Adrenal gland (tissue), 19 donors: ENCODE measurements at places on chromosomes 4 and X. TPM values are rescaled to one million over a fixed set of nuclear protein-coding genes. Genes with fewer than 3 reads are reported as not detected.

- DNase-seq = no peak
These were observed 32.0 kb upstream of the XK start for GRCh38 chrX:37653397-37654085.

The CXCL10 gene
- 1.1 TPM for polyA plus RNA-seq

DNA sequence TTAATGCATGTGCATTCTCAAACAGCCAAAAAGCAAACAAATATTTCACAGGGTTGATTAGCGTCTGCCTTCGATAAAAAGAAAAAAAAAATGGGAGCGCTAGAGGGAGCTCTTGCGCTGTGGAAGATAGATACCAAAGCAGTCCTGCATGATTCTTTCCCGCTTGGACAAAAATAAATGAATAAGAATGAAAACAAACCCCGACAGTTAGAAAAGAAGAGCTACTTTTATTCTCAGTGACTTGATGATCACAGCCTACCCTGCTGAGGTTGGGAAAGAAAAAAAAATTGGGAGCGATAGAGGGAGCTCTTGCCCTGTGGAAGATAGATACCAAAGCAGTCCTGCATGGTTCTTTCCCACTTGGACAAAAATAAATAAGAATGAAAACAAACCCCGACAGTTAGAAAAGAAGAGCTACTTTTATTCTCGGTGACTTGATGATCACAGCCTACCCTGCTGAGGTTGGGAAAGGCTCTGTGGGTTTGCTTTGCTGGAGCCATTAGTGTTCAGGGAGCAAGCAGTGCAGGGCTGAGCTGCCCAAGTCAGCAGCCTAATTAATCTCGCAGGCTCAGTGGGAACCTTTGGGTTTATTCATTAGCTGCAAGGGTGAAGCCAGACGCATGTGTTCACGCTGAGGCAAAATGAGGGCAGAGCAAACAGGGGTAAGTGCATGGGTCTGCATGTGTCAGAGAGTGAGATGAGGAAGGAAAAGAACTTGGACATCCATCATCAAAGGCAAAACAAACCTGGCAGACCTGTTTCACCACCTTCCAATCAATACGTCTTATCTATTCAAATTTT, 249.3 kb upstream of the PRKX start:
- no peak for DNase-seq

- DNase-seq = no peak
These were observed 1.6 kb upstream of the PDGFRA start for GRCh38 chr4:54227256-54228055.

GRCh38 chr4:151896880-151897279, 136.1 kb upstream of the GATB start:
- DNase-seq = no peak

DNA sequence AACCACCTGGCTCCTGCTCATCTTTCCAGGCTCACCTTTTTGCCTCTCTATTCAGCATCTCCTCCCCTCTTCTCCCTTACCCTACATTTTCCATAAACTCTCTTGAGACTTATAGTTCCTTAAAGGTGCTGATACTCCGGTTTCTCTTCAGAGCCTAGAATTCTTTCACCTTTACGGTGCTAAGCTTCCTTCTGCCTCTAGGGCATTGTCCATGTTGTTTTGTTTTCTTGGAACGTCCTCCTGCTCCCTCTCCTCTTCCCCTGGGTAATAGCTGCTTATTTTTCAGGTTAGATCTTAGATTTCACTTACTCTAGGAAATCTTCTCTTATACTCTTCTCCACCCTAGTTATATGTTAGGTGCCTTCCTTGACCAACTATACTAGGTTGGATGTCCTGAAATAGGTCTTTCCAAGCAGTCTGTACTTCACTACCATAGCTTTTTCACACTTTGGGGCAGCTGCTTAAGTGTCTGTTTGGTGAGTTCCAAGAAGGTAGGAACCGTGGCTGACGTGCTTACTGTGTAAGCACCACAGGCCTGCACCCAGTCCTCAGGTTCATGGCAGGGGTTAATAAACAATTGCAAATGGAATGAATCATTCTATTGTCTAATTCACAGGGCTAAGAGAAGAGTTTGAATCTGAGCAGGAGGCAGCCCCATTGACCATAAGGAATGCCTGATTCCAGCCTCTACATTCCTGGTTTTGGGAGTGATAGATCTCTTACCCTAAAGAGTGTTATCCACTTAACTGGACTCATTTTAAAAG, 227.5 kb downstream of the MGST2 start:
- DNase-seq = no peak

GRCh38 chrX:21926116-21926515, 14.4 kb upstream of the SMS start:
- no peak for DNase-seq

The TNIP3 gene
- not detected for polyA plus RNA-seq

The GPAT3 gene
- 0.75 TPM for polyA plus RNA-seq

GRCh38 chrX:1231850-1232465, 19.5 kb upstream of the CRLF2 start:
- no peak for DNase-seq

DNA sequence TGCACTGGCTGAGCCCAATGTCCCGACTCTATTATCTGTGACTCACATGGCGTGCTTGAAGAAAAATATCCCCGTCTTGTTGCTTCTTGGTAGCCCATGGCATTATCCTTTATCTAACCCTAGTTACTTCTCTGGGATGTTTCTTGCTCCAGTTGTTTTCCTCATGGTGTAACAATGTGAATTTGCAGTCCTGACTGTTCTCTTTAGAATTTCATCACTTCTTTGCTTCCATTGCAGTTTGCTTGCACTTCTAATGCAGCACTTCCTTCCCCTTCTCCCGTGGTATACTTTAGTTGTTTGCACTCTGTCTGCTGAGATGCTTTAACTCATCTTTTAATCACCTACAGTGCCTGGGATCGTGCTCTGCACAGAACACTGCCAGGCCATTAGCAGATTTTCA, 126.9 kb downstream of the MAML3 start:
- DNase-seq = no peak

The CFAP299 gene
- polyA plus RNA-seq = not detected
